Umbilical cord (tissue), 2 donors: ENCODE measurements at places on chromosomes 16 and 17.
A peak's percentile ranks its signal among the peaks of the same experiment; 100 is the strongest.

DNA sequence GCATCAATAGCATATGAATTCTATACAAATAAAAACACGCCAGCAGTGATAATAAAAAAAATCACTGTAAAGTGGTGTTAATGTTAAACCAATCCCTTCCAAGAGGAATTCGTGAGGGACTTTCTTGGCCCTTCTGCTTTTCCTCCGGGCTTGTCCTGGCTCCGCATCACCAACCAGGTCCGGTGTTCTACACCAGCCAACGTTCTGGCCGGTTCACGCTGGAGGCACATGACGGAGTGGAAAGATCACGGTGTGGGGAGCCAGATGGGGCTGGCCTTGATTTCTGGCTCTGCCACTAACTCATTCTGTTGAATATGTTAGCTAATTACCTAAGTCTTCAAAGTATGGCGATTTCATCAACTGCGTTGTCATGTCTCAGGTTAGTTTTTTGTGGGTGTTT, 1.4 kb upstream of the KRTAP29-1 start:
- no peak for DNase-seq

DNA sequence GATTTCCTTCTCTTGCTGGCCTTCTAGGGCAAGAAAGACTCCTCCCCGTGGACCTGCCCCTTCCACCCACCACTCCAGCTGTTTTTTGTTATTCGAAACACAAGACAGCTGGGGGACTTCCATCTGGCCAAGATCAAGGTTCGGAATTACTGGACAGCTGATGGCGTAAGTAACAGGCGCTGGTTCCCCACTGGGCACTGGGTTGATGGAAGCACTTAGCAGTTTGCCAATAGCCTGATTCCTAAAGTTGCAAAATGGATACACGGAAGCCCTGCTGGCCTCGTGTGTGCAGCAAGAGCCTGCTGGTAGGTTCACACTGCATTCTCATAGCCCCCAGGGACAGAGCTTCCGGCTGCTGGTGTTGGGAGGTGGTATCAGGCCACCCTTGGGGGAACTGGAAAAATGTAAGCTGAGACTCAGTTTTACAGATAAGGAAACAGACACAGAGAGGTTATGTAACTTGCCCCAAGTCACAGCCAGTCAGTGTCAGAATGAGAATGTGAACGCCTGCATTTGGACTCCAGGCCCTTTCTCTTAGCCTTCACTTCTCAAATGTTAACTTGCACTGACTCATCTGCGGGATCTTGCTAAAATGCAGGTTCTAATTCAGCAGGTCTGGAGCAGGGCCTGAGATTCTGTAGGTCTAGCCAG, 171.7 kb downstream of the KATNIP start:
- peak; percentile 92 for DNase-seq

DNA sequence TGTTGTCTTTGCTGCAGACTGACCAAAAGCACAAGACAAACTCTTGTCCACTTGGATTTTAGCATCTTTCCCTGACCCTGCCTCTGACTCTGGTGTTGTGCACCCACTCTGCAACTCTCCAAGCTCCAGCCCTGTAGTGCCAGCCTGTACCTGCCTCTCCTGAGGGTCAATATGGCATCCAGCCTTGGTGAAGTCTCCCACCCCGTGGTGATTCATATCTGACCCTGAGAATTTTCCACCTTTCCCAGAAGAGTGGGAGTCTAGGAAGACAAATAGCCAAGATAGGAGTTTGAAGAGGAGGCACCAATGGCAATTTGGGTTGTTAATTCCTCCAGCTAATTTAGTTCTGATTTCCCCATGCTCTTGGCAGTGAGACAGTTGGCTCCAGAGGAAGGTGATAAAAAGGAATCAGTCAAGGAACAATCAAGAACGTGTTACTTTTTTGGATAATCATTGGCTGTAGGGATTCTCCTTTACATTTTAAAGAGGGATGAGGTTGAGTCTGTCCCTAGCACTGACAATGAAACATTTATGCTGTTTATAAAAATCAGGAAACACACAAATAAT, 416.0 kb downstream of the MAF start:
- DNase-seq: no peak

- no peak for DNase-seq
Measured at GRCh38 chr17:75773808-75774470, 8.9 kb upstream of the GALK1 start.

DNA sequence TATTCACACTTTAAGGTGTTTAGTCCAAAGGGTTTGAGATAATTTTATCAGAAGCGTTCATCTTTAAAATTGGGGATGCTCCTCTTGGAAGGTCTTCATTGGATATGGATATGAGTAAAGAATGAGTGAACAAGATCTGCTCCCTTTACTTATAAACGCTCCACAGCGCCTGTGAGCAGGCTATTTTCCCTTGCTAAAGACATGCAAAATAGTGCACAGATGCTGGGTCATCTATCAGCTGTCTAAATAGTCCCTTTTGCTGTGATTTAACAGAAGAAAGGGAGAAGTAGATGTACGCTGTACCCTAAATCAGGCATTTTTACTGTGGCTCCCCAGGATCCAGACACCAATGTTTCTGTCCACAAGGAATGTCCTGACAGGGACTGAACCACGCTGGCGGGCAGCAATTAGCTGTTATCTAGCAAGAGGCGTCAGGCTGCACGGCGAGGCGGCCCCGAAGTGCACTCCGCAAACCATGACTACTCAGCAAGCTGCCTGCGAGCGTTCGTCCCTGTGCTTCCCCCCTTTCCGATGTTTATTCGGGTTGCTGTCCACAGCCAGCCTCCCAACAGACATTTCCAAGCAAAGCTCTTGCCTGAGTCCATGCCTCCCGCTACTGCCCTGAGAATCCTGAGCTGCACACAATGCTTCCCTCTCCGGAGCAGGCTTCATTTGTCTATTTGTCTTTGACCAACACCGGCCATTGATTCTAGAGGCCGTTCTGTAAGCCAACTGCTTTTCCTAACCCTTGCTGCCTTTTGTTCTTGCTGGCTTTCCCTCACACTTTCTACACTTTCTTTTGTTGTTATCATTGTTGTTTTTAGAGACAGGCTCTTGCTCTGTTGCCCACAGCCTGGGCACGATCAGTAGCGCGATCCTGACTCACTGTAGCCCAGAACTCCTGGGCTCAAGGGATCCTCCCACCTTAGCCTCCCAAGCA, 55.7 kb upstream of the CNEP1R1 start:
- DNase-seq: peak; percentile 24

DNA sequence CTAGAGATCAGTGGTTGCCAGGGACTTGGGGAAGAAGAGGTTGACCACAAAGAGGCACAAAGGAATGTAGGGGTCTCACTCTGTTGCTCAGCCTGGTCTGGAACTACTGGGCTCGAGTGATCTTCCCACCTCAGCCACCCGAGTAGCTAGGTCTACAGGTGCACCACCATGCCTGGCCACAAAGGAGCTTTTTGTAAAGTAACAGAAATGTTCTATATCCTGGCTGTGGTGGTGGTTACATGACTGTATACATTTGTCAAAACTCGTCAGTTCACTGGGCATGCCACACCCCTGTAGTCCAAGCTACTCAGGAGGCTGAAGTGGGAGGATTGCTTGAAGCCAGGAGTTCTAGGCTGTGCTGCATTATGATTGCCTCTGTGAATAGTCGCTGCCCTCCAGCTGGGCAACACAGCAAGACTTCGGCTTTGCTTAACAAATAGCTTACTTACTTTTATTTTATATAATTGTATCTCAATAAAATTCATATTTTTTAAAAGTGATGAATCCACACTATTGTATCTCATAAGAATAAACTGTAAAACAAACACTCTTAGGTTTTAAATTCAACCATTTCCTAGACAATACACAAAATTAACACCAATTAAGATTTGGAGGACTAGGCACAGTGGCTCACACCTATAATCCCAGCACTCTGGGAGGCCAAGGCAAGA, 5.0 kb downstream of the SKA2 start:
- DNase-seq: no peak

- peak; percentile 47 for DNase-seq
Measured at GRCh38 chr16:75550211-75550662, 5.8 kb downstream of the TMEM231 start.

DNA sequence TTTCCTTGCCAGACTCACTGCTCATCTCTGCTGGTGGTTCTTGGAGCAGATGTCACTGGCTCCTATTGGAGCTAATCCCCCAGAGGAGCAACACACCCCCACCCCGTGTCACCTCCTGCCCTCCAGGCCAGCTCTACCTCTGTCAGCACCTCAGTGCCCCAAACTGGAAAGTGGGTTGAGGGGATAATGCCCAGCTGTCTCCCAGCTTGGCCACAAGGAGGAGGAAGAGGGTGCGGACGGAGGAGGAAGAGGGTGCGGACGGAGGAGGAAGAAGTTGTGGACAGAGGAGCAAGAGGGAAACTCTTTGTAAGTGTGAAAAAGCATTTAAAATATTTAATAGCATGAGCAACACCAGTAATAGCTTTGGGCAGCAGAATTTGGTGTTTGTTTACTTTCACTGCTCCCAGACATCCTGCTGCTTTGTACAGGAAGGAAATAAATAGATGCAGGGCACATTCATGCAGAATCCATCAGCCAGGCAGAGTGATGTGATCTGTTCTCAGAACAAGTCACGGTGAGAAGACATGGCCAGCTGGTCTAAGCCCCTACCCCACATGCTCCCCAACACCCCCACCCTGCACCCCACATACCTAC, 82.5 kb downstream of the C17orf67 start:
- DNase-seq: no peak

GRCh38 chr17:78680436-78680835, 101.6 kb downstream of the CYTH1 start:
- peak; percentile 11 for DNase-seq

GRCh38 chr17:64504769-64505339, 1.2 kb downstream of the DDX5 start:
- DNase-seq: no peak

DNA sequence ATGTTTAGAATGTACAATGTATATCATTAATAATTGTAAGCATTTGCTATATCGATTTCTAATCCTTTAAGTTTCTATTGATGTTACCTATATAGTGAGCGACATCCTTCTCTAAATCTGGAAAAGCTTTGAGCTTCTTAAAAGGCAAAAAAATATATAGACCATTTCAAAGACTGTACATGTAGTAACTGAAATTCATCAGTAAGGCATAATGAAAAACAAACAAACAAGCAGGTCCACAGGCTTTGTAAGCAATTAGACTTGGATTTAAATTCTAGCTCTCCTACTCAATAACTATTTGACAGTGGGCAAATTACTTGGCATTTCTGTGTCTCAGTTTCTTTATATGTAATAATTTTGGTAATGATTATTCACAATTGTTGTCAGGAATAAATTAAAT, 51.7 kb upstream of the NACA2 start:
- no peak for DNase-seq

GRCh38 chr17:31158746-31159377, 64.1 kb downstream of the NF1 start:
- DNase-seq: no peak
